ENCODE measurements at places on chromosomes 2 and 18.

GRCh38 chr18:13500869-13501542, 225.4 kb downstream of the FAM210A start:
- DNase-seq: peak; percentile 4

DNA sequence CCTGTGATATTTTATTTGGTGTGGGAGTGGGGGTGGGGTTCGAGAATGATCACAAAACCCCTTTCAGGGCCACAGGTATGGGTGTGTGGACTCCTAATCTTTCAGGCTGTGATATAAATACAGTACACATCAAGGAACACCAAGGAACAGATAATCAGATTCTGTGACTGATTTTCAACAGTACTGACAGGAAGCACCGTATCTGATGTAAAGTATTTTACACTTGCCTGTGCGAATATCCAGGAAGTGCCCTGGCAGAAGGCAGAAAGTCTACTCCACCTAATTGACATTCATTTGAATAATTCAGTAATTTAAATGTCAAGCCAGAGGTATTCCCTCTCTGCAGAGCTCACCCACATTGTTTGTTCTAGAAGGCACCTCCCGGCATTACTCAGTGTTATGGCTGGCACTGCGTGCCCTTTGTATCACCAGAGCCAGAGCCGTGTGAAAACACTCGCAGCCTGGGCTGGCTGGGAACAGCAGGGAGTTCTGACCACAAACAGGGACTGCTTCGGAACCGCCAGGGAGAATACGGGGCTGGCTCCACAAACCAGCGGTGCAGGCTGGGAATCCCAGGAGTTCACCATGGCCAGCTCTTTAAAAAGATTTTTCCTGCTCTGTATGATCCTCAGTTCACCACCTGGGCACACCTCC, 91.8 kb downstream of the ACVR1 start:
- DNase-seq: no peak

GRCh38 chr2:102514061-102514785, 41.2 kb downstream of the SLC9A4 start:
- peak; percentile 75 for DNase-seq

- DNase-seq: no peak
These were observed 1.2 kb upstream of the CYP20A1 start for GRCh38 chr2:203237346-203238238.

- no peak for DNase-seq
These were observed 8.3 kb downstream of the ARL5A start for GRCh38 chr2:151819920-151820319.

DNA sequence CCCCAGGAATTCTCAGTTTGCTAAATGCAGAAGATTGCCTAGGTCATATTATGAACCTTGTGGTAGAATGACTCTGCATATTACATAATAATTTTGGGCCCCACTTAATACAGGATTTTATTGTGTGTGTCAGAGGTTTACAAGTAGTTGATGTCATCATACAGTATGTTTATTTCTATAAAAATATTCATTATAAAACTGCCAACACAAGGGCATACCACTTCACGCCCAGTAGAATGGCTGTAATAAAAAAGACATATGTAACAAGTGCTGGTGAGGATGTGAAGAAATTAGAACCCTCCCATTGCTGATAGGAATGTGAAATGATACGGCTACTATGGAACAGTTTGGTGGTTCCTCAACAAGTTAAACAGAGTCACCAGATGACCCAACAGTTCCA, 61.4 kb upstream of the TWSG1 start:
- DNase-seq: no peak

DNA sequence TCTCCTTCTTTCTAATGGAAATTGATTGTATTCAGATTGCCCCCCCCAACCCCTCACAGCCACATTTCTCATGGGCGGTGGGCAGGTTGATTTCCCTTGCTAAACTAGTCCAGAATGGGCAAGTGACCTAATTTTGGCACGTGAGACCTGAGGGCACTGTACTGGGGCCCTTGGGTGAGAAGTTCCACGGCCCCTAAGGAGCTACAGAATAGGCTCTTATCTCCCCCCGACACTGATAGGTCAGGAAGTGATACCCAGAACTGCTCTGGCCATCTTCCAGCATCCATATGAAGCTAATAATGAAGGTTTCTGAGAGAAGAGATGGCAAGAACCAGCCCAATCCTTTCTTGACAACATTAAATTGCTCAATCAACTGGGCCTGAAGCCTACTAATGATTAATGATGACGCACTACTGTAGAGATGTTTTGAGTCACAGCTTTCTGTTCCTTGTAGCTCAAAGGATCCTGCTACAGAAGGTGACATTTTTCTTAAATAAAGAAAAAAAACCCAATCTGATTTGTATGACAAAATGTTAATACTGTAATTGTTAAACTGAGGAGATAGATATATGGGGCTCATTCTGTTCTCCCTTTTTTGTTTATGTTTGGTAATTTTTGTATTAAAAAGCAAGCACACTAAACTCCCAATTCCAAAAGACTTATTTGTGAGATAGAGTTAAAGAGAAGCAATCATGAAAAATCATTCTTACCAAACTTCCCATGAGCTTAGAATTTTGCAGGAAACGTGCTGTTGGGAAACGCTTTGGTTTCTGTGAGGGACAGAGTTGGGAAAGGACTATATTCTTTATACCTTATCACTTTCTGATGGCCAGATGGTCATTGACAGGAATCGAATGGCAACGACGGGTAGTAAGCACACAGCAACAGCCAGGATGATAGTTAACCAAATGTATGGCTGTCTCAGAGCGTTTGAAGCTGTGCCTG, 28.2 kb upstream of the NARS1 start:
- peak; percentile 77 for DNase-seq

DNA sequence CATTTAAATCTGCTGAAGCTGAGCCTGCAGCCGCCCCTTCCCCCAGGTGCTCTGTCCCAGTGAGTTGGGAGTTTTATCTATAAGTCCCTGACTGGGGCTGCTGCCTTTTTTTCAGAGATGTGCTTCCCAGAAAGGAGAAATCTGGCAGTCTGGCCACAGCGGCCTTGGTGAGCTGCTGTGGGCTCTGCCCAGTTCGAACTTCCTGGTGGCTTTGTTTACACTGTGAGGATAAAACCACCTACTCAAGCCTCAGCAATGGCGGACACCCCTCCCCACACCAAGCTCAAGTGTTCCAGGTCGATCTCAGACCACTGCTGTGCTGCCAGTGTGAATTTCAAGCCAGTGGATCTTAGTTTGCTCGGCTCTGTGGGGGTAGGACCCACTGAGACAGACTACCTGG, 97.3 kb downstream of the ACAA2 start:
- DNase-seq: no peak

GRCh38 chr2:206840999-206841398, 75.6 kb downstream of the FASTKD2 start:
- DNase-seq: no peak

DNA sequence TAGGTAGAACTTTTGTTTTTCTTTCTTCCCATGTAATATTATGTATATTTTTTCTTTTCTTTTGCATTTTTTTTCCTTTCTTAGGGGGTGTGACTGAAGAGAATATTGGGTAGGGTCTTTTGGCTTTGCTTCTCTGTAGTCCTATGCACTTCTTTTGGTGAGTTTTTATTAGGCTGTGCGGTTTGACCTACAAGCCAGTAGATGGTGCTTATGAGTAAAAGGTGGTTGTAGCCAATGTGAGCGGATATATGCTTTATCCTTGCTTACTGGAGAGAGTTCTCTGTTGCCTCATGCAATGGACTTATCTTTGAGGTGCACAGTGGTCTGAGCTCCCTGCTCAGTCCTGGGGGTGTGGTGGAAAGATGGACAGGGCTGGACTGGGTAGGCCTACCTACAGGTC, 52.7 kb downstream of the DSEL start:
- DNase-seq: no peak

DNA sequence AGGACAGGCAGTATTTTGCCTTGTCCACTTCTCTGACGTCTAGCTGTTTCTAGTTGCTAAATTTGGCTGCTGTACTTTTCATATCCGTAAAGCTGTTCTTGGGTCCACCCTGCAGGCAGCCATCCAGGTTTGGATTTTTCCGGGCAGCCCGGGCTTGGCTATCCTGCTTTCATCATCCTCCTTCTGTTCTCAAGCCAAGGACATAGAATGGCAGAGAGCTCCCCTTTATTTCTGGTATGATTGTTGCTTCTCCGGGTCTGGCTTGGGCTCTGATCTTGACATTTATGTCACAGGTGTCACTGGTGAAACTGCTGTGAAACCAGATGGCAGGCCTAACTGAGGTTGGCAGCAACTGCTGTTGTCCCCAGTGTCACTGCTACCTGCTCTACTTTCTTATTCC, 35.5 kb downstream of the SCN2A start:
- no peak for DNase-seq

GRCh38 chr18:44823782-44824181, 143.1 kb downstream of the SETBP1 start:
- DNase-seq: peak; percentile 71

DNA sequence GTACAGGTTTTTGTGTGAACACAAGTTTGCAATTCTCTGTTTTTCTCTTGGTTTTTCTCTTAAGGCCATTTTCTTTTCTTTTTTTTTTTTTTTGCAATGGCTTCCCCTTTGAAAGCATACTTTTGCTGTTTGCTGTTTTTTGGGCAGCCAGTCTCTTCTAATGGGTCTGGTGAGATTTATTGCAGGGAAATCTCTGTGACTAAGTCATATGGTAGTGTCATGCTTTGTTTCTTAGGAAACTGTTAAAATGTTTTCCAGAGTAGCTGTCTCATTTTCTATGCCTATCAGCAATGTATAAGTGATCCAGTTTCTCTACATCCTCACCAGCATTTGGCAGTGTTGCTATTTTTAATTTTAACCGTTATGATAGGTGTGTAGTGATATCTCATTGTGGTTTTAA, 27.9 kb upstream of the CDCA7 start:
- DNase-seq: no peak

DNA sequence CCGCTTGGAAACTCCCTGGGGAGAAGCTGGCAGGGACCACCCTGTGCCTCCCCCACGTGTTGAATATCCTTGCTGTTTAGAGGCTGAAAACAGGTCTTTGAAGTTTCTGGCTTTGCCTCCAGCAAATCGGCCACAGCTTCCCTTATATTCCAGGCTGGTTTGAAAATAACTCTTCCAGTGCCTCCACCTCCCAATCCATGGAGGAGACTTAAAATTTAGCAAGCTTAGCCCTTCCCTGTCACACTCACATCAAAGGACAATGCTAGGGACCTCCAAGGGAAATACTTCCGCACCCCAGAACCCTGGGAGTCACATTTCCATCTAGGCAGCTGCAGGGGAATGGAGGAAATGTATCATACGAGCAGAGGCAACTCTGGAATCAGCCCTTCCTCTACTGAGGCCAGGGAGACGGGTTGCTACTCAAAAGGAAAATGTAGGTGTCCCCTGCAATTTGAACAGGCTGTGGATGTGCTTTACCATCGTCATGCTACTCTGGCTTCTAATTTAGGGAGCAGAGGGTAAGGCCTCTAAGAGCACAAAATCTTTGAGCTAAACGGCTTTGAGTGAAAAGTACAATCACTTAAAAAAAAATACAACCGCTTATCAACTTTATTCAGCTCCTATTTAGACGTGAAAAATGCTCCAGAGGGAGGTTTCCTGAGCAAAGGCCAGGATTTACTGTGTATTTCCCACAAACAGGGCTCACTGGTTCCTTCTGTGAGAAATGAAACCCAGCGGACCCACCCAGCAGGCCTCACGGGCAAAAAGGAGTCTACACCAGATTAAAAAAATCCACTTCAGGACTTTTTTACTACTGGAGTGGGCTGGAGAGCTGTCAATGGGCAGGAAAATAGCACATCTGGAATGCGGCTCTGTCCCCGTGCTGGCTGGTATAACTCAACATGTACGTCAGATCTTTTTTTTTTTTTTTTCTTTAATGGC, 49.4 kb upstream of the PKDCC start:
- no peak for DNase-seq

DNA sequence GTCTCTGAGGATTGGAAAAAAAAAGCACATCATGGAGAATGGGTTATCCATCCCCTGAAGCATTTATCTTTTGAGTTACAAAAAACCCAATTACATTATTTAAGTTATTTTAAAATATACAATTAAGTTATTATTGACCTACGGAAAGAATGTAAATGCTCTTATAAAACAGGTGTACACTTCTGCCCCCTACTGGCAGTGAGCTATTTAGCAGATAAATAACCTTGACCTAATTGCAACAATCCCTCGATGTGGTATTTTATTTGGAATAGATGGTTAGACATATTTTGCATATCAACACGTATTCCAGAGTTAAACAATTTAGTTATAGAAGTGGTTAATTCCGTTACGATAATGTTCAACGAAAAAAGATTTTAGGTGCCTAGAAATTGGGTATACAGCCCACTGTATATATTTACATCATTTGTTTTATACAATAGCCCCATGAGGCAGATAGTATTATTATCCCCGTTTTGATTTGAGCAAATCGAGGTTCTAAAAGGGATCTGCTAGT, 9.1 kb upstream of the DAW1 start:
- DNase-seq: no peak

DNA sequence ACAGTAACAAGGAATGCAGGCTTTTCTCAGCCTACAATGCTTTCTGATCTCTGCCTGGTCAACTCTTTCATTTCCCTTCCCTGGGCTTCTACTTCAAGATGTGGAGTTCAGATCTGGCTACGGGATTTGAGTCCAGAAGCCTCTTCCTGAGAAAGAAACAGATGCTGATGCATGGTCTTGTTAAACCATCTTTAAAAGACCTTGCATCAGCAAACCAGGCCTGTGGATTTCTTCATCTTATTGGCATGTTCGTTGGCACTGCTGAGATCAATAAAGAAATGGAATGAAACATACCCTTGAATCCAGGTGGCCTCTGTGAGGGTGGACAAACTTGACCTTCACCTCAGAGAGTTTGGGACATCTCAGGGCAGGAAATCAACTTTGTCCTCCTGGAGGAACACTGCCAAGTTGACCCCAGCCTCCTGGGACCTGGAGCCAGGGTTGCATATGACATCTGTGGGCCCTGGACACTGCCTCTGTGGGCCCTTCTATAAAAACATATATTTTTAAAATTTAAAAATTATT, 21.4 kb downstream of the IGFBP2 start:
- DNase-seq: no peak

- no peak for DNase-seq
These were observed 19.2 kb downstream of the TNS1 start for GRCh38 chr2:217983276-217984233.

- DNase-seq: no peak
These were observed 16.8 kb downstream of the HDLBP start for GRCh38 chr2:241298673-241299072.

- no peak for DNase-seq
These were observed 6.7 kb downstream of the CHMP3 start for GRCh38 chr2:86556508-86556907.

- DNase-seq: no peak
These were observed 36.7 kb downstream of the SLC9A4 start for GRCh38 chr2:102509749-102510148.

DNA sequence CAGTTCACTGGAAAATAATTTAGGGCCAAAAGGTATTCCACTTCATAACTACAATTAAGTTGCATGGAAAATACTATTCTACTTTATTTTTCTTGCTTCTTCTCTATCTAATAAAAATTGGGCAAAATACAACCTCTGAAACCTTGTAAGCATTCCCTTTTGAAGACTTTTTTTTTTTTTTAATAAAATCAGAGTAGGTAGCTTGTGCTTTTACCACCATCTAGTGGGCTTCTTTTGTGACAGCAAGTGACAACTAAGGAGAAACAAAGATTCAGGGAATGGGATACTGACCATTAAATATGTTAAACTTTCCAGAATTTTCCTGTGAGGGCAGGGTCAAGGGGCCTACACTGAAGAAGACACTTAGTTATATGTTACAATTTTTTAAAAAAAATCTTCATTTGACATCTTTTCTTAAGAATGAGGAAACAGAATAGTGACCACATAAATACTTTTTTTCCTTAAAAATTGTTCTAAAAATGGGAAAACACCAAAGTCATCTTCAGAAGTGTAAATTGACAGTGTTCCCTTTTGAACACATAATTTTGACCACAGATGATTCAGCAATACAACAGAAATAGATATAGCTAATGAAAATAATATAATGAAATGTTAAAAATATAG, 1183.2 kb upstream of the ACVR2A start:
- peak; percentile 16 for DNase-seq

Data from skeletal muscle cell (primary cell).